ENCODE measurements at places on chromosomes 13 and 19.

- no peak for DNase-seq
Measured at GRCh38 chr19:13007292-13008045, 12.2 kb downstream of the NFIX start.

DNA sequence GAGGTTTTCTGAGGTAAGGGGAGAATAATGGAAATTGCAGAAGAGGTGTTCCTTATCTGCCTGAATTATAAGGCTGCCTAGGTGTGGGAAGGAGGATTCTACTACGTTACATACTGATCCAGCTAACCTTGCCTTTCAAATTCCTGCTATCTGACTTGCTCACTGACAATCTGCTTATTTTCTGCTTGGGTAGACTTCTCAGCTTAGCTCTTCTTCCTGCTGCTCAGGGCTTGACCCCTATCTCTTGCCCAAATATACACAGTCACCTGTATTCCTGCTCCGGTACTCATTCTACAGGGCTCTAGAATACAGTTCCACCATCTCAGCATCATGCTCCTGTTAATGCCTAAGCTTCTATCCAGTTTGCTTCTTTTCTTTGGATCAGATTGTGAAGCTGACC is 1607.6 kb downstream of the OLFM4 start:
- DNase-seq = no peak

GRCh38 chr19:45231891-45232290 is 13.3 kb downstream of the EXOC3L2 start:
- no peak for DNase-seq

DNA sequence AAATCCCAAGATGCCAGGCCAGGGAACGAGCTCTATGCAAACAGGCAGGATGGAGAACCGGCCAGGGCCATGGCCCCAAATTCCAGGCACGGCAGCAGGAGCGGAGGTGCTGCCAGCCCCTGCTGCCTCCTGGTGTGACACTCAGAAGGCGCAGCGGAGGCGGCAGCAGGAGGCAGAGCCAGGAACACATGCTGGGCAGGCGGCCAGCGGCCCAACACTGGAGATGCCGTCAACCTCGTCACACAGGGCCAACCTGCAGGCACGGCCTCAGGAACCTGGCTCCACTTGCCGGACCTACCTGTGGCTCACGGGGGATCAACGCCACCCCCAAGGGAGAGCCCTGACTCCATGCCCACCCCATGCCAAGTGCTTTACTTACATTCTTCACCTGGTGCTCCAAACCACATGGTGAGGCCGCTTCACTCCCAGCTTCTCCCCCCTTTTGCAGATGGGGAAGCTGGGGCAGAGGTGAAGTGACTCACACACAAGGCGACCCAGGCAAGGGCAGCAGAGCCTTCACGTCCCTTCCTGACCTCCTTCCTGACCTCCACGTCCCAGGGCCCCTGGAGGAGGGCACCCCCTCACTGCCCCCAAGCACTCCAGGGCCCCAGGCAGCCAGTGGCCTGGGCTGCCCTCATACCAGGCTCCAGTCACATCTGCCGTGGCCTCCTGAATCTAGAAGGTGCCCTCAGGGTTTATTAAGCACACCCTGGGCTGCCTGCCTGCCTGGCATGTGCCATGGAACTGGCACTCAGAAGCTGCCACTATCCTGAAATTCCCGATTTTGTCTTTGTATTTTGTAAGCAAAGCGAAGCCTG is 43.5 kb downstream of the GGACT start:
- peak; percentile 19 for DNase-seq

DNA sequence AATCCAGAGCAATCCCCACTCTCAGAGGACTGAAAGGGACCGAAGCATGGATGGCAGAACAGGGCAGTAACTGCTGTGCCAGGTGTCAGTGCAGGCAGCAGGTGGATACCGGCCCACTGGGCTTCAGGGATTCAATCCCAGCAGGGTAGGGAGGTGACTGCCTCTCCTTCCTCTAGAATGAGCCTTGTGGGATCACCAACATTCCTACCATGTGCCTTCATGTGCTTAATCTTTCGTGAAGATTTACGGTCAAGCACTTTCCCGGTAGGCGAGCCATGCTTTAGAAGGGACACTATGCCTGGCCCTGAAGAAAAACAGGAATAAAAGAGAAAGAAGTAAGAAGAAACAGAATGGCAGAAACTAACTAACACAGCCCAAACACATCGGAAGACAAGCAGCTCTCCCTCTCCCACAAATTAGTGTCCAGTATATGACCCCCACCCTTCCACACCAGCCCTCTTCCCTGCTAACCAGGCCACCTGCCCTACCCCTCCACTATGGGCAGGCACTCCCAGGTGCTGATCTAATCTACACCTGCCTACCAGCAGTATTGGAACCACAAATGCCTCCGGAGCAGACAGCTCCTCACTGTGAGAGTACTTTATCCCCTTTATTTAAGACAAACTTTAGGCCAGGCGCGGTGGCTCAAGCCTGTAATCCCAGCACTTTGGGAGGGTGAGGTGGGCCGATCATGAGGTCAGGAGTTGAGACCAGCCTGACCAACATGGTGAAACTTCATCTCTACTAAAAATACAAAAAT is 162.5 kb downstream of the NUFIP1 start:
- DNase-seq = no peak

DNA sequence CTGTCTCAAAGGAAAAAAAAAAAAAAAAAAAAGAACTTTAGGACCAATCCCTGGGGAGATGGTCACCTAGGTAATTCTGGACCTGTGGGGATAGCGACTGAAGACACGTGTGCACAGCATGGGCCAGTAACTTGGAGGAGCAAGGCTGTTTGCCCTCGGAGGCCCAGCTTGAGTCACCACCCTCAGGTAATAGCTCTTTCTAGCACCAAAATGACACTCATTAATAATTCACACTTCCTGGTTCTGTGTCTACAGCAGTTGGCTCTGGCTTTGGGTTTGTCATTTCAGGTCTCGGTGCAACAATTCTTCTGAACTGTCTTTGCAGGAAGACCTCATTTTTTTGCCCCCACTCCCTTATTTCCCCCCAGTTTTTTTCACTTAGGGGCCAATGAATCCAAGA is 3.9 kb upstream of the ATP11A start:
- DNase-seq = no peak

DNA sequence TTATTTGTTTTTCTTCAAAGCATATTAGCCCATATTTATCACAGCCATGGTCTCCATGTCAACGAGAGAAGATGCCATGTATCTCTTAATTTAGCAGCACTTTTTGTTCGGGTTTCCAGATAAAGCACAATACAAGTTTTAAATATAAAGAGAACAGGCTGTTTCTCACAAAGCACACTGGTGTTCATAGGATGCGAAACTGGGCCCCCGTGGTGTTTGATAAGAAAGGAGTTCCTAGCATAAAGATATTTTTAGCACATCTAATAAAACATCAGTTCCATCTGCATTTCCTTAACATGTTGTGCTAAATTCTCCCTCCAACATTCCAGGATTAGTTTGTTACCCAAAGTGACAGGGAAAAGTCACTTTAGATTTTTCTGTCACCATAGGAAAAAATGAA is 72.4 kb upstream of the EDNRB start:
- DNase-seq = no peak

GRCh38 chr13:113668491-113668971 is 1.5 kb downstream of the GRK1 start:
- DNase-seq = no peak

DNA sequence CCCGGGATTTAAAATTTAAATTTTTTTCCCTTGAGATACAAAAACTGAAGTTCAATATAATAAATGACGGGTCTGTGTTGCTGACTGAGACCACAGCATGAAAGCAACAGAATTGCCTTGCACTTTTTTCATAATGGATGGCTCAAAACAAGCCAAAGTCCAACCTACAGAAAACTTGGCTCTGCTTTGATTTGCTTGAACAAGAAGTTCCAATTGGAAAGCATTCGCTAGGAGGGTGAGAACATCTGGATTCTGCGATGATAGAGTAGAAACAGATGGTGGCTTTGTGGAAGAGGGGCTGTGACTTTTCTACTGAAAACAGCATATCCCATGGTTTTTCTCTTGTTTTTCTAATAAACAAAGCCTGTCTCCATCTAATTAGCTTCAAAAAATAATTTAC is 46.4 kb downstream of the THSD1 start:
- no peak for DNase-seq

DNA sequence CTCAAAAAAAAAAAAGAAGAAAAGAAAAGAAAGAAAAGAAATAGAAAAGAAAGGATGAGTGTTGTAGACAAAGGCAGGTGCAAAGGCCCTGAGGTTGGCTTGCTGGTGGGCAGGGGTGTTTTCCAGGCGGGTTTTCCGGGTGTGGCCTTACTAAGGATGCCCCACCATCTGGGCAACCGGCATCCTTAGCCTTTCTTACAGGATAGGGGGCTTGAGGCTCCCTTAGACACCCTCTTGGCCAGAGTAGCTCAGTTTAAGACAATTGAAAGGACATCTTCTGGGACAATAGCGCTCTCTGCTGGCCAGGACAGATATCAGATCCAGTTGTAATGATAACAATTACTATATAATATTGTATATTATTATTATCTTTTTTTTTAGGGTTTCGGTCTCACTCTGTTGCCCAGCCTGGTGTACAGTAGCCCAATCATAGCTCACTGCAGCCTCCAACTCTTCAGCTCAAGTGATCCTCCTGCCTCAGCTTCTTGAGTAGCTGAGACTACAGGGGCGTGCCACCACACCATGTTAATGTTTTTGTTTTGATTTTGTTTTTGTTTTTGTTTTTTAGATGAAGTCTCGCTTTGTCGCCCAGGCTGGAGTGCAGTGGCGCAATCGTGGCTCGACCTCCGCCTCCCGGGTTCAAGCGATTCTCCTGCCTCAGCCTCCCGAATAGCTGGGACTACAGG is 1.4 kb upstream of the QTRT1 start:
- no peak for DNase-seq

DNA sequence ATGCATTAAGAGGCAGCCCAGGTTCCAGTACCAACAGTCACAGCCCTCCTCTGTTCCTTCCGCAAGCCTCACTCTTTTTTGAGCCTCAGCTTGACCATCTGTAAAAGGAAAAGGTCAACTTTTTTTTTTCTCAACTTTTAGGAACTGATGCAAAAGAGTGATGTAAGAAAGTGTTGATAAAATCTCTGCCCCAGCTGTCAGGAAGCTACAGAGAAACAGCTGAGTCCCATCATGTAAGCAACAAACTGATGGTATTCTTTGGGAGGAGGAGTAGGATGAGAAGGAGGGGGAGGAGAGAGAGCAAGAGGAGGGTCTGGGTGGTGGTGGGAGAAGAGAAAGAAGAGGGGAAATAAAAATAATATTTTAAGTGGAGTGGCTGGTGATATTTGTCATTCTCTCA is 233.9 kb upstream of the TSHZ3 start:
- DNase-seq = no peak

- peak; percentile 2 for DNase-seq
Measured at GRCh38 chr13:41652735-41653361, 195.5 kb downstream of the RGCC start.

GRCh38 chr13:102870677-102871415 is 25.0 kb downstream of the ERCC5 start:
- DNase-seq = peak; percentile 7

GRCh38 chr13:106989876-106990275 is 421.9 kb upstream of the ARGLU1 start:
- DNase-seq = no peak

DNA sequence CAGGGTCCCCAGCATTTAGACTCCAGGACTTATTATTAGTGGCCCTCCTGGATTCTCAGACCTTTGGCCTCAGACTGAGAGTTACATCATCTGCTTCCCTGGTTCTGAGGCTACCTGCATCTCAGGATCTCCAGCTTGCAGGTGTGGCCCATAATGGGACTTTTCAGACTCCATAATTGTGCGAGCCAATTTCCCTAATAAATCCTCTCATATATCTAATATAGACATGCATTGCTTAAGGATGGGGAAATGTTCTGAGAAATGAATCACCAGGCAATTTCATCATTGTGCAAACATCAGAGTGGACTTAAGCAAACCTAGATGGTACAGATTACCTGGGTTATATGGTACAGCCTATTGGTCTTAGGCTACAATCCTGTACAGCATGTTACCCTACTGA is 116.5 kb upstream of the FBXL3 start:
- DNase-seq = no peak

GRCh38 chr19:18975869-18976268 is 34.9 kb upstream of the HOMER3 start:
- DNase-seq = no peak
